Activated CD8-positive, alpha-beta memory T cell treated with anti-CD3 and anti-CD28 coated beads for 1 hour (primary cell): ENCODE measurements at places on chromosomes 16 and 17.

DNA sequence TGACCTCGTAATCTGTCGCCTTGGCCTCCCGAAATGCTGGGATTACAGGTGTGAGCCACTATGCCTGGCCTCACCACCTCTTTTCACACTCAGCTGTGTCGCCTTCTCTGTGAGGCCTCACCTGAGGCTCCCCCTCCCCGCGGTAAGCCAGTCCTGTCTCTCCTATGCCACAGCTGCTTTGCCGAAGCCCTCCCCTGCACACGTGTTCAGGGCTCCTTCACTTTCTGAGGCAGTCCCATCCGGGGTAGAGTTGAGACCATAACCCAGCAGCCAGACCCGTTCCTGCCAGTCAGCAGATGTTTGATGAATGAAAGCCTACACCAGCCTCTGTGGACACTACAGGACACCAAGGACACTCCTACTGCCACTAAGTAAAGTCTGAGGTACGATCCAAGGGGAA lies 10.6 kb downstream of the USP7 start:
- DNase-seq, result no peak

DNA sequence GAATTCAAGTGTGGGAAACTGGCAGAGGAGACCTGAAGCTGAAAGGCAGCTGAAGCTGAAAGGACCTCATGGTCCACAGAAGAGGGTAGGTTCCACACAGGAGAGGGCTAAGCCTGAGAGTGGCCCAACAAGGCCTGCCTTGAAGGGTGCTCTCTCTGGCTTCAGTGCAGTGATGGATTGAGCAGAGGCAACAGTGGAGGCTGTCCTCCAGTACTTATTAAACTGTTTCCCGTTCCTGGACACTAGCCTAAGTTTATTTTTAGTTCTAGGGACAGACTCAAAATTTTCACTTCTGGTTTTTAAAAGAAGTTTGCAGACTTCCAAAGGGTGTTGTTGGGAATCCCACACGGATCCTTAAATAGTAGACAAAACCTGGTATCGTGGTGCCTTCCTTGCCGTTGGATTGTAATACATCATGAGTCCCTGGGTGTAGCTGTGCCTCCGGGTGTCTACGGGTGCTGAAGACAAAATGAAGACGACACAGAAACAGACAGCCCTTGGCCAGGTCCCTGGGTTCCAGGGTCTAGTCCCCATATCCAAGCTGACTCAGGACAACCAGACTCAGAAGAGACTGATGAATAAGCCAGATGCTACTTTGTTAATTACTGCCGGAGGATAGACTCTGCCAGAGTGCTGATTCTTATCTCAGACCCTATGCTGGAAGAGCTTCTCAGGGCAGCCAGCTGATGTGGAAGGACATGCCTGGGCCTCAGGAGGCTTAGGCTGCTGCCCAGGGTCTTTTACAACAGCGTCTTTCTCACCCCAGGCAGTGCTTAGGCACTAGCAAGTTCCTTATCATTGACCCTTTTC lies 7.1 kb upstream of the CMTM4 start:
- no peak for DNase-seq

DNA sequence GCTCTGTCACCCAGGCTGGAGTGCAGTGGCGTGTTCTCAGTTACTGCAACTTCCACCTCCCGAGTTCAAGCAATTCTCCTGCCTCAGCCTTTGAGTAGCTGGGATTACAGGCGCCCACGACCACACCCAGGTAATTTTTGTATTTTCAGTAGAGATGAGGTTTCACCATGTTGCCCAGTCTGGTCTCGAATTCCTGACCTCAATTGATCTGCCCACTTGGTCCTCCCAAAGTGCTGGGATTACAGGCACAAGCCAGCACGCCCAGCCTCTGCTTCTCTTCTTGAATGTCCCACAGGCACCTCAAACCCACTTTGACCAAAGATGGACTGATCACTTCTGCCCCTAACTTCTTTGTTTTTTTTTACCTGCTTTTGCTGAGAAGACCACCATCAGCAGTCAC lies 4.6 kb upstream of the ARL5C start:
- no peak for DNase-seq

DNA sequence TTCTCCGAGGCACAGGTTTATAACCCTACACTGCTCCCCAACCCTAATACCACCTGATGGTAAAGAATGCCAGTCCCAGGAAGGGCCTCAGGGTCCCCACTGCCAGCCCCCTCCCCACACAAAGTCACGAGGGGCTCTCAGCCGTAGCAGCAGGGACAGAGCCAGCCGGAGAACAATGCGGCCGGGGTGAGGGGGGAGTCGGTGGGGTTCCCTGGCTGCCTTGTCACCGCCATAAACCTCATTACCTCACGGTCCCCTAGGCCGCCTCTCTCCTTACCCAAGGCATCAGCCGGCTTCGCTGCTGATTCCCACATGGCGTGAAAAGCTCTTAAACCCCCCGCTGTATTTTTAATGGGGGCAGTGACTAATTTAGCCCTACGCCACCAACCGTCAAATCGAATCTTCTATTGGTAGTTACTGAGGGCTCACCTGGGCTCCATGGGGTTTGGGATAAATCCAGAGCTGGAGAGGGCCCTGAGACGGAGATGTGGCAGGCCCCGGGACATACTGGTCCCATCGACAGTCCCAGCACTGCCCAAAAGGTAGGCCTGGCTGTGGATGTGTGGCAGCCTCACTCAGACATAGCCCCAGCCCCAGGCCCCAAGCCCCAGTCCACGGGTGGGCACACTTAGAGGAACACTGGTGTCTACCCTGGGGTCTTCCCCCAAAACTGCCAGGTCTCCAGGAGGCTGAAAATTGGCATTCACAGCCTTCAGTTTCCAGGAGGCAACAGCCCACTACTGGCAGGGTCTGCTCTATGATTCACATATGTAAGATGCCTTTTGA lies 115.3 kb downstream of the C16orf78 start:
- DNase-seq, result no peak

GRCh38 chr16:69120096-69120664 lies 12.2 kb downstream of the CHTF8 start:
- DNase-seq, result no peak

GRCh38 chr17:6162892-6163291 lies 92.7 kb downstream of the WSCD1 start:
- DNase-seq, result no peak
